Stimulated activated CD4-positive, alpha-beta T cell treated with anti-CD3 and anti-CD28 coated beads, Interleukin-1b, Interleukin-23, amount 100 ng/mL, for 1 hour (primary cell): ENCODE measurements at places on chromosomes 4 and X.

DNA sequence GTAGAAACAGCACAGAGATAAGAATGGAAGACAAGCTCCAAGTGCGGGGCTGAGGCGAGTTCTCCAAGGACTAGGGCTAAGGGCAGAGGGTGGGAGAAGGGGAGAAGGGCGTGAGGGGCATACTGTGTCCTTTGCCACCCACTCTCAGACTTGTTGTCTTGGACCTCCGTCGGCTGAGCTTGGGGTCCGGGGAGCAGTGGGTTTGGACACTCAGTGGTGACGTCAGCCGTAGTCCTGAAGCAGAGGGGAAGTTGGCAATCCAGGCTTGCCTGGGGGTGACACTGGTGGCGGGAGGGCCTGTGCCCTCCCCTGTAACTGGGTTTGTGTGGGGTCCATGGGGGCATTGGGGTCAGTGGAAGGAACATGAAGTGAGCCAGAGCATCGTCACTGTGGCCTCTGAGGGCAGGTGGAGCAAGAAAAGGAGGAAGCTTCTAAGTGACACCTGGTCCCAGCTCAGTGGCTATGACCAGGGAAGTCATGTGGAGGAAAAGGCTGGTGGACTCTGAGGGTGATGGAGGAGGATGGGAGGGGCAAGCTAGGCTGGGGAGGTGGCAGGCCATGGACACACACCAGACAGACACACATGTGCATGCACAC is 17.6 kb downstream of the CD99 start:
- no peak for DNase-seq

GRCh38 chr4:84578540-84579402 is 4.2 kb upstream of the CDS1 start:
- no peak for DNase-seq

DNA sequence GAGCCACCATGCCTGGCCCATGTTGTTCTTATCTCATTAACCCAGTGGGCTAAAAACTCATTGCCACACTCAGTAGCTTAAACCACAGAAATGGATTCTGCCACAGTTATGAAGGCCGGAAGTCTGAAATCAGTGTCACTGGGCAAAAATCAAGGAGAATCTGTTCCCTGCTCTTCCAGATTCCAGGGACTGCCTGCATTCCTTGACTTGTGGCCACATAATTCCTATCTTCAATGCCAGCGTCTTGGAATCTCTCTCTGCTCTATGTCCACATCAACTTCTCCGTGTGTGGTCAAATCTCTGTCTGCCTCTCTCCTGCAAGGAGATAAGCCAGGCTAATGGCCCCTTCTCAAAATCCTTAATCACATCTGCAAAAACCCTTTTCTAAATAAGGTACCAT is 4.1 kb upstream of the WFS1 start:
- no peak for DNase-seq

DNA sequence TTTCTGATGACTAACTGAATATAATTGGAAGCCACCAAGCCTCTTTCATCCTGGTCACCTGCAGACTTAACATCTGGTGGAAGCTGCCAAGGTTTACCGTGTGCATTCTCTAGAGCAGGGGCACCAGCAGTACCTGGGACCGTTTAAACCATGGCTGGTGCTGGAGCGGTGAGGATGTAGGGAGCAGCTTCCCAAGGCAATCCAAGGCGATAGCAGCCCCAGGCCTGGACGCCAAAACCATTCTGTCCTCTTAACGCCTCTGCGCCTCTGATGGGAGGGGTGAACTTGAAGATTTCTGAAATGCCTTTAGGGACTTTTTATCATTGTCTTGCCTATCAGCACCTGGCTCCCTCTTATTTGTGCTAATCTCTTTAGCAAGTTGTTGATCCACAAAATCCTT is 37.3 kb upstream of the SPANXN2 start:
- no peak for DNase-seq

- no peak for DNase-seq
Measured at GRCh38 chrX:143788265-143788664, 67.7 kb upstream of the SPANXN2 start.

DNA sequence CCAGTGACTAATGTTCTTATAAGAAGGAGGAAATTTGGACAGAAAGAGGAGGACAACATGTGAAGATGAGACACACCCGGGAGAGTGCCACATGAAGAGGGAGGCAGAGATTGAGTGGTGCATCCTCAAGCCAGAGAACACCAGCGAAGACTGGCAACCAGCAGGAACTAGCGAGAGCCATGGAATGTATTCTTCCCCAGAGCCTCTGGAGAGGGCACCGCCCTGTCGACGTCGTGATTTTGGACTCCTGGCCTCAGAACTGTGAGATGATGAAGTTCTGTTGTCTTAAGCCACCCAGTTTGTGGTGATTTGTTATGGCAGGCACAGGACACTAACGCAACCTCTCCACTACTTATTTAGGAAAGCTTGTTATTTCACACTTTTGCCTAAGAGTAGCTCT is 196.0 kb upstream of the TLL1 start:
- no peak for DNase-seq

DNA sequence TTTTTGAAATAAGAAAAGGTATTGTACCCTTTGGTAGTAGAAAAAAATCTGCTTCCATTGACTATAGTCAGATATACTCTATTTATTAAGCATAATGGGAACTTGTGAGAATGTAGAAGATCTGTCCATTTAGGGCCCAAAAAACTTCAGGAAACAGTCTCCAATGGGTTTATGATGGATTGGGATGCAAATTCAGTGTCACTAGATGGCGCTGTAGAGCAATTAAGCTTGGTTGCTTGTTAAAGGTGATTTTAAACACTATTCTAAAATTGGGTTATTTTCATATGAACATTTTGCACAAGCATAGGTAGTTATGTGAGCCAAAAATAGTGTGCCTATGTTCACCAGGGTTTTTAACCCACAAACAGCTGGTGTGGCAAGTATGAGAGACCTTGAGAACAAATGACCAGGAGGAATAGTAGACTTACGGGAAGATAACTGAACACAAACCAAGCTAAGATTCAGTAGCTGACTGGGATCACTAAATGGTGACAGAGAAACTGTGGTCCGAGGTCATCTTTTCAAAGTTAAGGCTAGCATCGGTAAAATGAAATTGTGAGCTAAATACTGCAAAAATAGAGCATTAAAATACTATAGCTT is 80.3 kb upstream of the LSM6 start:
- DNase-seq, result no peak

GRCh38 chr4:47383829-47384427 is 79.6 kb downstream of the COMMD8 start:
- DNase-seq, result no peak

DNA sequence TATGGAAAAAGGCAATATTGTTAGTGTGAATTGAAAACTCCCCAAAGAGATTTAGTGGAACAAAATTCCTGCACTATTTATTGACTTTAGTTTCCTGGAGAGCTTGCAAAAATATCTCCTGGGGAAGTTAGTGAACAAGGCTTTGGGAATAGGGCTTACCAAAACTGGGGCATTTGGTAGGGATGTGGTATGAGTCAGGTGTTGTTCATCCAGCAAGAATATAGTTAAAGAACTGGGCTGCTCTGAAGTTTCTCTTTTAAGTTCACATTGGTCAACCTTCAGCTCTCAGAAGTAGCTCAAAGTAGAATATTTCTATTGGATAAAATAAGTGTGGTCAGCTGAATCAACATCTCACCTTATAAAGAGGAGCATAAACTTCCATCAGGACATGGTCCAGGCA is 185.0 kb downstream of the CPE start:
- DNase-seq, result no peak

DNA sequence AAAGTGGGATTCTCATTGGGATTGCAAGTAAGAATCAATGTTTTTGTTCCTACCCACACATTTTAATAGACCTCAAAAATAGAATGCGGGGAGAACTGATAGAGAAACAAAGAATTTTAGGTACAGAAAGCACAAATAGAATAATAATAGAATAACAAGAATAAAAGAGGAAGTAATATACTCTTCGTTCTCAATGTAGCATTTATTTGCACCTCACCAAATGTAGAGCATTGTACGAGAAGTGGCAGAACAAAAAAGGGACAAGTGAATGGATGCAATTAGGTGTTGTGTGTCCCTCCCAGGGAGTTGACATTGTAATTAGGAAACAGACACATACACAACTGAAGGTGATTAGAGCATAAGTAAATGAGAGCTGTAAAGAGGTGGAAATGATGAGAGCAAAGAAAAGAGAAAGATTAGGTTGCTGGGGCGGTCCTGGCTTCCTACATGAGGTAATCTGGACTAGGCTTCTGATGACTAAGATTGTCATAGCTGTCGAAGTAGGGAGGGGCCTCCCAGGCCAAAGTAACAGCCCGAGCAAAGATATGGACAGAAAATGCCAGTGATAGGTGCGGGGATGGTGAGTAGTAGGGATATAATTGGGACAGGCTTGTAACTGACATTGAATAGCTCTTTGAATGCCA is 10.4 kb downstream of the RAB9A start:
- DNase-seq, result no peak

GRCh38 chr4:186360551-186360950 is 94.6 kb downstream of the F11 start:
- no peak for DNase-seq

- no peak for DNase-seq
Measured at GRCh38 chrX:133699023-133699728, 283.9 kb upstream of the GPC4 start.

DNA sequence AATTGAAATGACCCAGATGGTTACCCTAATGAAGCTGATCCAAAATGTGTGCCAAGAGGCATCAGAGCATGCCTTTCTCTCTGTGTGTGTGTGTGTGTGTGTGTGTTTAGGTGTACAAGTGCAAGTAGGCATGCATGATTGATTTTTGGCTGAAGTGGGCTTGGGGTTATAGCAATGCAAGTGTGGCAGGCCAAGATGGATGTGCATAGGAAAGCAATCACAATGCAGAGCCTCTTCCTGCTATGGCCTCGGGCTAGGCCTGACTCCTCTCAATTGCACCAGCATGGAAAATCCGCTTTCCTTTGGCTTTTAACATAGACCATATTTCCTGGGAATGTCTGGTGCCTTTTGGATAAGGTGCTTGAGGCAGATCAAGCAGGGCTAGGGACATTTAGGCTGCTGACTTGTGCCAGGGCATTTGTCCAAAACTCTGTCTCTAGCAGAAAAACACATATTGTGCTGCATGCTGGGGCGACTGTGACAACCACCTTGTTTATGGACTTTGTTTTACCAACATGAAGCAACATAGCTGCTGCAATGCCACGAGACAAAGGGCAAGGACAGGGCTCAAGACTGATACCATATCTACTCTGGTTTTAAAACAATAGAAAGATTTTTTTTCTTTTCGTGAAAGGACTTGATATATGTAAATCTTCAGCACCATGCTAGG is 395.7 kb downstream of the RAPGEF2 start:
- DNase-seq, result no peak

- no peak for DNase-seq
Measured at GRCh38 chr4:76215077-76215476, 1.5 kb upstream of the SCARB2 start.

DNA sequence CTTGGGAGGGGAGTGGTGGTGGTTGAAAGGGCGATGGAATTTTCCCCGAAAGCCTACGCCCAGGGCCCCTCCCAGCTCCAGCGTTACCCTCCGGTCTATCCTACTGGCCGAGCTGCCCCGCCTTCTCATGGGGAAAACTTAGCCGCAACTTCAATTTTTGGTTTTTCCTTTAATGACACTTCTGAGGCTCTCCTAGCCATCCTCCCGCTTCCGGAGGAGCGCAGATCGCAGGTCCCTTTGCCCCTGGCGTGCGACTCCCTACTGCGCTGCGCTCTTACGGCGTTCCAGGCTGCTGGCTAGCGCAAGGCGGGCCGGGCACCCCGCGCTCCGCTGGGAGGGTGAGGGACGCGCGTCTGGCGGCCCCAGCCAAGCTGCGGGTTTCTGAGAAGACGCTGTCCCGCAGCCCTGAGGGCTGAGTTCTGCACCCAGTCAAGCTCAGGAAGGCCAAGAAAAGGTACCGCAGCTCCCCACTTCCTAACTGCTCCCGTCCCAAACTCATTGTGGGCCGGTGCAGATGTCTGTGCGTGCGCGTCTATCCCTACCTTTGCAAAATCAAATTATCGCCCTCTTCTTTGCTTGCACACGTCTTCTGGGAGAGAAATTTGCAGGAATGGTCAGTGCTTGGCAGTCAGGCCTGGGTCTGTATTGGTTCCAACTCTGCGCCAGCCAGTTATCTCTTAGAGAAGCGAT is 533 bp downstream of the IL15 start:
- DNase-seq, result no peak

DNA sequence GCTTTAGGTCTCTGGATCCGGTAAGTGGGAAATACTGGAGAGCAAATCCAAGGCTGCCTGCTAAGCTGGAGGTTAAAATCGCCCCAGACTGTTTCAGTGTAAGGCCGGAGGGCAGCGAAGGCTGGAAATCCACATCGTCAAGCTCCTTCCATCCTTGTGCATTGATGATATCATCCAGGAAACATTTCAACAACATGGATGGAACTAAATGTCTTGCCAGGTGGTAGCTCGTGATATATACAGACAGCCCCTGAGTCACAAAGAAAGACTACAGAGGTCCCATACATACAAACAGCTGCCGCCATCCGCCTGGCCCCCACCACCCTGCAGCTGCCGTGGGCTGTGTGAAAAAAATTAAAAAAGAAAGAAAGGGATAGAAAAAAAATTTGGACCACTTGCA is 148.9 kb upstream of the RBPJ start:
- DNase-seq, result no peak

- DNase-seq, result no peak
Measured at GRCh38 chr4:181488926-181489325, 754.3 kb upstream of the TENM3 start.

GRCh38 chrX:100685997-100686305 is 42.0 kb downstream of the SRPX2 start:
- no peak for DNase-seq

DNA sequence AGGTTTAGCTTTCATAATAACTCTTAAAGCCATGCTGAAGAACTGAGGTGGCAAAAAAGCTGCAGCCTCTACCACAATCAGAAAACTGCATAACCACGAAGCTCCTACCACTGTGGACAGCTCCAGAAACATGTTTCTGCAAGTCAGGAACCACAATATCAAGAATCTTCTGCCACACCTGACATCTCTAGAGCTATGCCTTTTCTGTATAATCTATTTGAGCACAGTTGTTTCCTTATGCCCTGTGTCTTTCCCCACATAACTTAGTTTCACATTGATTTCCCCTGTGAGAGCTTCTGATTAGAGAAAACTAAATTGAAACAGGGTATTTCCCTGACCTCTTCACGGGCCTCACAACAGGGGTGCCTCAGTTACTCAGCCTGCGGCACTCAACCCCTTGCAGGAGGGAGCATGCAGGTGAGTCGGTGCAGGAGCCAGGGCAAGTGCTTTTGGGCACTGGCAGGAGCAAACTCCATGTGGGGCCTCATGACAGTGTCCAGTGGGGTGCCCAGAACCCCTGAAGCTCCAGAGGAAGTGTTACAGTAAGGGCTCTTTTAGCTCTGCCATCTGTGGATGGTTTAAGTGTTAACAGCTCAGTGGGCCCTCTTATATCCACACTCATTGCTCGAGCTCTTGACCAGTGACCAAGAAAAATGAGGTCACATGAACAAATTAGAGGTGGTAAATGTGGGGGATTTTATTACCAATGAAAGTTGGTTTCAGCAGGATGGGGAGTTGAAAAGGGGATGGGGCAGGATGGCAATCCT is 132.8 kb upstream of the BMP3 start:
- no peak for DNase-seq
